ENCODE measurements at places on chromosomes 7 and 10.
A peak's percentile ranks its signal among the peaks of the same experiment; 100 is the strongest.

- DNase-seq = peak; percentile 54
Measured at GRCh38 chr10:97025613-97026242, 160.0 kb downstream of the SLIT1 start.

- peak; percentile 91 for DNase-seq
Measured at GRCh38 chr10:88115968-88116367, 252.5 kb downstream of the PTEN start.

GRCh38 chr10:114576132-114576487 is 82.0 kb downstream of the ABLIM1 start:
- DNase-seq = no peak

GRCh38 chr10:16890691-16891090 is 73.5 kb upstream of the RSU1 start:
- no peak for DNase-seq

GRCh38 chr10:126465771-126466170 is 77.5 kb upstream of the ADAM12 start:
- no peak for DNase-seq

- no peak for DNase-seq
Measured at GRCh38 chr7:99733448-99733847, 1.5 kb downstream of the CYP3A7 start.

- DNase-seq = no peak
Measured at GRCh38 chr10:18350340-18350739, 210.1 kb downstream of the CACNB2 start.

- DNase-seq = no peak
Measured at GRCh38 chr7:3229904-3230470, 71.1 kb upstream of the SDK1 start.

GRCh38 chr10:63522995-63523394 is 1.8 kb downstream of the REEP3 start:
- no peak for DNase-seq

DNA sequence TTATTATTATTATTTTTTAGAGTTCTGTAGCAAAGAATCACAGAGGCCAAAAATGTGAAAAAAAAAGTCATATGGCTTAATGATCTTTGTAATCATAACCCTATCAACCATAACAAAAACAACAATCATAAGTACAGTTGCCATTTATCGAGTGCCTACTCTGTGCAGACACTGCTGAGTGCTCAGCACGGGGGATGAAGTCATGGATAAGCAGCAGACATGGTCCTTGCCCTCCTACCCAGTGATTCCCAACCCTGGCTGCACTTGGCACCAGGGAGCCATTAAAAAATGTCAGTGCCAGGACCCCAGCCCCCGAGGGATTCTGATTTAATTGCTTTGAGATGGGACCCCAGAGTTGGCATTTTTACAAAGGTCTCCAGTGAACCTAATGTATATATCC is 38.2 kb downstream of the ENTPD1 start:
- DNase-seq = no peak

DNA sequence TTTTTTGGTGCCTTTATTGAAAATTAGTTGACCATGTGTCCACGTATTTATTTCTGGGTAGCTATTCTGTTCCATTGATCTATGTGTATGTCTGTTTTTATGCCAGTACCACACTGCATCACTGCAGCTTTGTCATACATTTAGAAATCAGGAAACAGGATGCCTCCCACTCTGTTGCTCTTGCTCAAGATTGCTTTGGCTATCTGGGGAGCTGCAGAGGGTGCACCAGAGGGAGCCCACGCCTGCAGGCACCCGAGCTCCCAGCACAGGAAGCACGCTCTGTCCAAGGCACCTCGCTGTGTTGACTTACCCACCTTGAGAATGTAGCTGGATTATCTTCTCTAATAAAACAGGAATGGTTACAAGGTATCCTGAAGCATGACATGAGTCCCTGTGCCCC is 301.7 kb downstream of the TCERG1L start:
- no peak for DNase-seq

- no peak for DNase-seq
Measured at GRCh38 chr7:78037603-78038002, 239.0 kb downstream of the PHTF2 start.

DNA sequence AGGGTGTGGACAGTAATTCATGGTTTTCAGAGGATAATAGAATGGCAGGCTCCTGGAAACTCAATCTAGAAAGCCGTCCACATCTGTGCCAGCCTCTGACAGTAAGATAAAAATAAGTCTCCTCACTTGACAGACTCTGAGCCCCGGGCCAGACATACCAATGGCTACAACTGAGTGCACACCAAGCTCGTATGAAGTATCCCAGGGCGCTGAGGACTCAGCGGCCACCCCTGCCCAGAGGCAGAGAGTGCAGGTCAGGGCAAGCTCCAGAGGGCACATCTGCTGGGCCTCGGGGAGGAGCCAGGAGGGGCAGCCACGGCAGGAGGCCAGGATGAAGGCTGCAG is 262.8 kb upstream of the TCERG1L start:
- no peak for DNase-seq

- no peak for DNase-seq
Measured at GRCh38 chr7:72403458-72404076, 8.6 kb downstream of the CALN1 start.

- no peak for DNase-seq
Measured at GRCh38 chr7:123939784-123940183, 14.7 kb downstream of the SPAM1 start.

DNA sequence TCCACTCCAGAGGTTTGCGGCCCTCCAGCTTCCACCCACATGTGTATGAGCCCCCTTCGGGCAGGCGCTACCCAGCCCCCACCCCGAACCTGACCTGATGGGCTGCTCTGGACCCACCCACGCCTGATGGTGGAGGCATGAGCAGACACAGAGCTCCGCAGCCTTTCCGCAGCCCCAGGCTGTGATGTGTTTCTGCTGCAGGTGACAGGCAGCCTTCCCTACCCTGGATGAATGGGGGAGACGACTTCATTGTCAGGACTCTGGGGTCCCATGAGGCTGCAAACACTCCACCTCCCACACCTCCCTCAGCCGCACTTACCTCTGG is 61.2 kb downstream of the OAT start:
- no peak for DNase-seq

DNA sequence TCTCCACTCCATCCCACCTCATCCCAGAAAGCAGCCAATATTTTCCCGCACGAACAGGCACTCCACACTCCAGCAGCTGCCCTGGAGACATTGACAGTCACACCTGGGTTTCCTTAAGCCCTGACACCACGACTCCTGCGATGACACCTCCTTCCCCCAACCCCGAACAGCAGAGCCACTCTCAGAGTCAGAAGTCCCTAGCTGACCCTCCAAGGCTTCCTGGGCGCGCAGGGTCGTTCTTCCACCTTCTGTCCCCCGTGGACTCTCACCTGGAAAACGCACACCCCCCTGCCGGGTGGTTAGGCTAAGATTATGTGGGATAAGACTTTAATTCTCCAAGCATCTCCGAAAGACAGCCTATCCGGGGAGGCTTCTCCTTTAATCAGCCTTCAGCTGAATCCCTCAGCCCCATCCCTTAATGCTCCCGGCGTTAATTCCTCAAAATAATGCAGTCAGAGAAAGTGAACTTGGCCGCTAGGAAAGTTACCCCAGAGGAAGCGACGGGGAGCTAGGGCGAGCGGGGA is 1.1 kb downstream of the DENND11 start:
- no peak for DNase-seq

DNA sequence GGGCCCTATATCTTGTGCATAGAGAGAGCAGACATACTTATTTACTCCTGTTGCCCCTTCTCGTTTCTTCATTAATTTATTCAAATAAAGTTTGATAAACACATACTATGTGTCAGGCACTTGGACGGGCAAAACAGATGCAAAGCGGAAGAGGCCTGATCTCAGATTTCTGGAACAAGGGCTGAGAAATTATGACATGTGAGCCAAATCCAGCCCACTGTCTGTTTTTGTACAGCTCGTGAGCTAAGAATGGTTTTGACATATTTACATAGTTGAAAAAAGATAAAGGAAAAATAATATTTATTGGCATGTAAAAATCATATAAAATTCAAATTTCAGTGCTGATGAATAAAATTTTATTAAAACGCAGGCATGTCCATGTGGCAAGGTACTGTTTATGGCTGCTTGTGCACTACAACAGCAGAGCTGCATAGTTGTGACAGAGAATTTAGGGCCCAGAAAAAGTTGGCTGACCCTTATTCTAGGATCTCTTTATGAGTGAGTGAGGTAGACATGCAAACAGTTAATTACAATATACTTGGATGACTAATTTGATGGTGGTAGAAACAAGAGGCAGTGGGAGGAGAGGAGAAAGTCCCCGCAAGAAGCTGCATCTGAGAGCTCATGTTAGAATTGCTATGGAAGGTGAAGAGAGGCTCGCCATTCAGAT is 68.1 kb upstream of the ITPRID1 start:
- no peak for DNase-seq

- DNase-seq = peak; percentile 63
Measured at GRCh38 chr7:7761974-7762779, 43.8 kb upstream of the RPA3 start.

DNA sequence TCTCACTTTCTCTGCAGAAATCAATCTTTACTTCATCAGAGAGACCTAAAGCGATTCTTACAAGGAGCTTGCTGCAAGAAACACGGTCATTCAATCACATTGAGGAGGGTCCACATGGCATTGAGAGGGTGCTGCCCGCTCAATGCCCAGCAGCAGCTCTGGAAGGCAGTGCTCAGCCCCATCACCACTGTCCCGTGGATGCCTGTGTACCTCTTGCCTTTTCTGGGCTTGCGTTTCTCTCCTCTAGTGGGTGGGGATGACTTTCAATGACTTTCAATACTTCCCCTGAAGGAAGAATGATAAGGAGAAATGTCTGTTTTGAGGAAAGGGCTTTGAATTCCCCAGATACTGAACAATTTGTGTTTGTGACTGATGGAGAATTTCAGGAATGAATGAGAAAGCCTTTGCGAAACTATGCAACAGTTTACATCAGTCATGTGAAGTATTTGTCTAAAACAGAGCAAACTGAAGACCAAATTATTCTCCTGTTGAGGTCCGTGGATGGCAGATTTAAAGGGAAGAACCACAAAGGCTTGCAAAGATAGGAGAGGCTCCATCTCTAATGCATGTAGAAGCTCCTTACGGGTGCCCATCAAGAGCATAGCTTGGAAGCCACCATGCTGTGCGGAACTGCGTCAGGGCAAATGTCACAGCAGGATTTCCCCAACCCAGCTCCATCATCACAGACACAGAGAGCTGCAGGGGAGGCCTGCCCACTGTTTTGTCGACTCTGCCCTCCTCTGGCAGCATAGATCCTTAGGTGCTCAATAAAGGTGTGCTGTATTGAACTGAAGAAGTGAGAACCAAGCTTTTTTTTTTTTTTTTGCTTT is 6.6 kb upstream of the ZNF22 start:
- no peak for DNase-seq

DNA sequence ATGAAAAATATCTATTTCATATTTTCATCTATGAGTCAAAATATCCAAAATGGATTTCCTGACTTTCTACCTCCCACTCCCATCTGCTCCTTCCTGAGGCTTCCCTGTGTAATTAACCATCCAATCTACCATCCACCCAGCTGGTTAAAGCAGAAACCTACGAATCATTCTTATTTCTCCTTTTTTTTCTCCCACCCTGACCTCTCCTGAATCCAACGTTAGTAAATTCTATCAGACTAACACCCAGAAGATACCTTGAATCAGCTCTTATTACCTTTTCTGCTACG is 3.7 kb upstream of the LIPF start:
- no peak for DNase-seq

DNA sequence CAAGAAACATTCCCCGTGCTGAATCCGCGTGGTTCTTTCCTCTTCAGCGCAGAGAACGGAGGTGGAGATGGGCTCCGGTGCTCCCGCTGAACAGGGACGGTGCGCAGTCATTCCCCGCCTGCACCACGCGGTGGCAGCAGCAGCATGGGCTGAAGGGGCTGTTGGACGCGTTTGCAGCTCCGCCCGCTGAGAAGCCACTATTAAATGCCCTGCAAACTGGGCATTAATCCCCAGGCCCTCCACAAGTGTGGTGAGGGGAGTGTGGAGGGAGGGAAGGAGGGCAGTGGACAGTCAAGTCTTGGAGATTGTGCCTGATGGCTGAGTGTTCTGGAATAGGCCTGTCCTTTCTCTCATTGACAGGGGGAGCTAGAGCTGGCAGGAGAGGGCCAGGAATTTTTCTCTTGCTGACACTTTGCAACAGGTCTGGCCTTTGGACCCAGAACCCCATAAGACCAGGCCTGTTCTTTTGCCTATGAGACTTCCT is 240.2 kb upstream of the INHBA start:
- peak; percentile 73 for DNase-seq

- DNase-seq = no peak
Measured at GRCh38 chr7:100895956-100896731, 456 bp upstream of the ACHE start.

DNA sequence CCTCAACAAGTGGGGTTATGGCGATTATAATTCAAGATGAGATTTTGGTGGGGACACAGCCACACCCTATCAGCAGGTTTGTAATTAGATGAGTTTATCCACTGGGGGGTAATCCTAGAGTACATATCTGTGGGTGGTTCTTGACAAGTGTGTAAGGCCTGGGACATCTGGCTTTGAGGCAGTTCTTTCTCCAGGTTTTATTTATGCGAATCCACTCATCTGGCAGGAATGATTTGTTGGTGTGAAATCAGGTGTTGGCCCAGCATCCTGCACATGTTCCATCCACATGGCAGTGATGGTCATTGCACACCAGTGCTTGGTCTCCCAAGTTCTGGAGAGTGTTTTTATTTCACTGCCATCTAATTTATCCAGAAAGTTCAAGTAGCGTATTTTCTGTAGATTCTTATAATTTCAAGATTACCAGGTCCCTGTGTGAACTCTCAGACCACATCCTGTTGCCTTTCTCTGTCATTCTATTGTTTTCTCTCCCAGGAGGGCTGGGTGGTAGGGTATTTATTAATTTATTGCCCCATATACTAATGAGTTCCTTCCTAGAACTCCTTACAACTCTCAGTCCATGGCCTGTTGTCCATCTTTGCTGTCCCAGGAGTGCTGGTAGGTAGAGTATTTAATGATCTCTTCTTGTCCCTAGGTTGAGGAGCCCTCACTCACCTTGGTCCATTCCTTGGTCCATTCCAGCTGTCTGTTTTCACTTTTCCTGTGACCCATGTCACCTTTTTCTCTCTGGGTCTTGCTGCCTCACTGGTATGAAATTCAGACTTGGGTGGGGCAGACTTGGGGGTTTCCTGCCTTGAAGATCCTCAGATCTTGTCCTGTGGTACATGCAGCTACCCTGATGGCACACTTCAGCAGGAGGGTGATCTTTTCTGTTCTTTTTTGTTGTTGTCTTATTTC is 10.4 kb downstream of the RALA start:
- DNase-seq = no peak

GRCh38 chr7:152591976-152592375 is 84.0 kb downstream of the XRCC2 start:
- DNase-seq = no peak

GRCh38 chr10:43115881-43116595 is 22.2 kb upstream of the CSGALNACT2 start:
- no peak for DNase-seq

DNA sequence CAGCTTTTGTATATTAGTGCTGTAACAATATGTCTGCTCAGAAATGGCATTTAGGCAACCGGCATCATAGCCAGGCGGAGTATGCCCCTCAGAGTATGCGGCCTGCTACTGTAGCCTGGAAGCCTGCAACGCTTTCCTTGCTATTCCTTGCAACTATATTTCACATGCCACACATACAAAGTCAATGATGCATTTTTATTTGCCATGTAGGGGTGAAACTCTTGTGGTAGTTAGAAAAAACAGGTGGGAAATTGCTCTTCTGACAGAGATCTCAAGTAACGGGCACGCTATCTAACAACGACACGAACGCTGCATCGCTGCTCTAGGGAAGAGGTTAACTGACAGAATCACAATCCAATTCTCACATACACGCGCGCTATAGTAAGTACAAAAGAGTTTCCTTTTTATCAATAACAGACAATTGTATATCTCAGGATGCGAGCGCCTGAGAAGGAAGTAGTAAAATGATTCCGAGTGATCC is 5.9 kb downstream of the EBF3 start:
- no peak for DNase-seq

All from HCEC 1CT (cell line).